Activated CD4-positive, alpha-beta T cell treated with anti-CD3 and anti-CD28 coated beads, Interleukin-2, amount 10 ng/mL, durations not matched to agents 7 days and 5 days (primary cell): ENCODE measurements at places on chromosomes 2 and 18. TPM values are rescaled to one million over a fixed set of nuclear protein-coding genes. Genes with fewer than 3 reads are reported as not detected.
A peak's percentile ranks its signal among the peaks of the same experiment; 100 is the strongest.

- no peak for DNase-seq
These were observed 6.6 kb downstream of the PSD4 start for GRCh38 chr2:113180131-113180946.

GRCh38 chr2:30252723-30253701 lies 21.7 kb downstream of the LBH start:
- peak; percentile 41 for DNase-seq

SOWAHC gene
- total RNA-seq: 0.25 TPM

GRCh38 chr2:60468382-60469085 lies 84.9 kb downstream of the BCL11A start:
- no peak for DNase-seq

- DNase-seq: peak; percentile 71
These were observed 33.9 kb downstream of the BMP10 start for GRCh38 chr2:68837164-68837860.

GRCh38 chr2:208101716-208102631 lies 22.4 kb downstream of the CRYGD start:
- DNase-seq: no peak

DNA sequence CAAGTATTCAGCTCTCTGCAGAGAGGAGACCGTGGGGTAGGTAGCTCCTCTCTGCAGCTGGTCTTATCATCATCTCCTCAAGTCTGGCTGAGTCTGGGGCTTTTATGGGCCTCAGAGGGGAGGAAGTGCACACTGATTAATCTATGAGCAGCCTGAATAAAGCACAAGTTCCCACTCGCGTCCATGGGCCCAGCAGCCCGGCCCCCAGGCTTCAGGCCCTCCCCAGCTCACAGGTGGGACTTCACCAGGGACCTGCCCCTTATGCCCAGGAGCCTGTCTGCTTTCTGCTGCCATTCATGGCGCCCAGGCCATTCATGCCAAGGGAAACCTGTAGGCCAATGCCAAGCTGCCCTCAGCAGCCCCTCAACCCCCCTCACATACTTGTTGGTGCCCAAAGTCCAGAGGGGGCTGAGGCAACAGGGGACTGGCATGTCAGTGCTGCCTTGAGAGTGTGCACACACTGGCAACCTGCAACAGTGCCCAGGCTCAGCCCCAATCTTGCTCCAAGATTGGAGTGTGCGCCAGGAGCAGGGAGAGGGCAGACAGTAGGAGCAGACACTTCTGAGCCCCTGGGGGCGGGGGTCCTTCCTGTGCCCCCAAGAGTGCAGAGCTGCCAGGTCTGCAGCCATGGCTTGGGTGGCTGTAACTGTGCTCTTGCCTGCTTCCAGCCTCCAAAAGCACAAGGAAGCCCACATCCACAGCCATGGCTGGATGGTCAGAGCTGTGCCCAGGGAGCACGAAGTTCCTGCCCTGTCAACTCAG lies 375.6 kb upstream of the VWC2L start:
- no peak for DNase-seq

SGPP2 gene
- 0.67 TPM for total RNA-seq
